Tongue (tissue), 3 donors: ENCODE measurements at places on chromosomes 1 and 21. TPM values are rescaled to one million over a fixed set of nuclear protein-coding genes. Genes with fewer than 3 reads are reported as not detected.

The MEX3A gene
- total RNA-seq = 4.0 TPM

The KRTAP19-1 gene
- not detected for total RNA-seq

The ACADM gene
- 109 TPM for total RNA-seq

The IFNLR1 gene
- 0.62 TPM for total RNA-seq

The ACTN2 gene
- 1,156 TPM for total RNA-seq

The CD2 gene
- total RNA-seq = 1.6 TPM

The TCHH gene
- not detected for total RNA-seq

The RIPPLY3 gene
- total RNA-seq = 0.72 TPM

The SH2D2A gene
- total RNA-seq = not detected

The VPS26C gene
- 46.6 TPM for total RNA-seq

The NUAK2 gene
- 10.1 TPM for total RNA-seq

The ROR1 gene
- total RNA-seq = 13.6 TPM

The GBP4 gene
- total RNA-seq = 4.1 TPM

The FALEC gene
- total RNA-seq = not detected

The C1orf167 gene
- 1.3 TPM for total RNA-seq

The PEX10 gene
- total RNA-seq = 19.8 TPM

The WNT3A gene
- 1.6 TPM for total RNA-seq

The TRAF3IP3 gene
- total RNA-seq = 3.4 TPM

The ZMYND12 gene
- total RNA-seq = 0.72 TPM

The PTPRC gene
- total RNA-seq = 17.1 TPM
